ENCODE measurements at places on chromosomes 5 and 9.

DNA sequence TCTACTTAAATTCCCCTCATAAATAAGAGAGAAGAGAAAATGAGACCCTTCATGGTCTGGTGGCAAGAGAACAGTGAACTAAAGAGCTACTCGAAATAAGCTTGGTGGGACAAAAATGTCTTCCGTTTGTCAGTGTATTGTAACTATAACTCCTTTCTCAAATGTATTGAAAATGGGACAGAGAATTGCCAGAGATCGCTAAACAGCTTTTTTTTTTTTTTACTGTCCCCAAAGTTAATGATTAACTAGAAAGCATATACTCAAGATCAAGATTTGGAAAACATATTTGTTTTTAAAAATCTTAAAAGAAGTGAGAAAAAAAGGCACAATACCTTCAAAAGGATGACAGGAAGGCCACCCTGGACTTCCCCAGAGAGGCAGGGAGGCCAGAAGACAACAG lies 206.4 kb upstream of the CTNND2 start:
- no peak for DNase-seq

- DNase-seq = no peak
These were observed 75.3 kb downstream of the NMUR2 start for GRCh38 chr5:152329761-152330283.

DNA sequence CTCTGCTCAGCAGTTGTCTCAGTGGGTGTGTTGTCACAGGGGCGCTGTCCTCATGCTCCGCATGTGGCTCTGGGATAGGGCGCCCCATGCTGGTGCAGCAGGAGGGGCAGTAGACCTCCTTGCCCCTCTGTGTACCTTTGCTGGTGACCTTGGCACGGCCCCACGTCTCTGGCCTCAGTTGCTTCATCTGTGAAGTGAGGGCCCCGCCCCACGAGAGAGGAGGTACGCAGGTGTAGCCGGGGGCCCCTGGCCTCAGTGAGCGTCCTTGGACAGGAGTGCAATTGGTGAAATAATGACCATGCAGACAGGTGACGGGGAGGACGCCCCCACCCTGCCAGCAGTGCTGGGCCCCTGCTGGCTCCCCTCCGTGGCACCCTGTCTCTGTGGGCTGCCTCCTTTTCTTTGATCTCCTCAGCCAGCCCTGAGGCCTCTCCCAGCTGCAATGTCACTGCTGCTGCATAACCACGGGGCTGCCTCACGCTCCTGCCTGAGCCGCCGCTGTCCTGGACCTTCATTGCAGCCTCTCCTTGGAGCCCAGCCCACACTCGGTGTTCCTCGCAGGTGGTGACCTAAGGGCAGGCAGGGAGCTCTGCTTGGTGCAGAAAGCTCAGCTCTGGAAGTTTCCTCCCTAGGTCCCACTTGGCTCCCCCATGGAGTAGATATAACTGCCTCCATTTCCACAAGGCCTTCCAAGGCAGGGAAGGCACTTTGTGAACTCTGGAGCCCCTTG lies 57.3 kb downstream of the PHF2 start:
- no peak for DNase-seq

DNA sequence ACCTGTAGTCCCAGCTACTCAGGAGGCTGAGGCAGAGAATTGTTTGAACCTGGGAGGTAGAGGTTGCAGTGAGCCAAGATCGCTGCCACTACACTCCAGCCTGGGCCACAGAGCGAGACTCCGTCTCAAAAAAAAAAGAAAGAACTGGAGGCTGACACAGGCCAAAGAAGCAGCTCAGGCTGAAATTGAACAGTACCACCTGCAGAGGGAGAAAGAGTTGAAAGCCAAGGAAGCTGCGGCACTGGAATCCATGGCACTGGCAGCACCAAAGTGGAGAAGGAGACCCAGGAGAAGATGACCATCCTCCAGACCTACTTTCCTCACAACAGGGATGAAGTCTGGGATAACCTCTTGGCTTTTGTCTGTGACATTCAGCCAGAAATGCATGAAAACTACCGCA lies 11.3 kb upstream of the TMEM141 start:
- DNase-seq = no peak

- DNase-seq = peak; percentile 89
These were observed 88.6 kb upstream of the AGXT2 start for GRCh38 chr5:35136386-35136785.

GRCh38 chr5:52903142-52903541 lies 86.0 kb upstream of the ITGA2 start:
- DNase-seq = no peak

- DNase-seq = no peak
These were observed 637.2 kb upstream of the ITGA1 start for GRCh38 chr5:52150501-52150900.

- DNase-seq = no peak
These were observed 16.8 kb downstream of the SLC46A2 start for GRCh38 chr9:112873773-112874405.

- peak; percentile 93 for DNase-seq
These were observed 339.4 kb downstream of the PRELID2 start for GRCh38 chr5:145495741-145496140.

DNA sequence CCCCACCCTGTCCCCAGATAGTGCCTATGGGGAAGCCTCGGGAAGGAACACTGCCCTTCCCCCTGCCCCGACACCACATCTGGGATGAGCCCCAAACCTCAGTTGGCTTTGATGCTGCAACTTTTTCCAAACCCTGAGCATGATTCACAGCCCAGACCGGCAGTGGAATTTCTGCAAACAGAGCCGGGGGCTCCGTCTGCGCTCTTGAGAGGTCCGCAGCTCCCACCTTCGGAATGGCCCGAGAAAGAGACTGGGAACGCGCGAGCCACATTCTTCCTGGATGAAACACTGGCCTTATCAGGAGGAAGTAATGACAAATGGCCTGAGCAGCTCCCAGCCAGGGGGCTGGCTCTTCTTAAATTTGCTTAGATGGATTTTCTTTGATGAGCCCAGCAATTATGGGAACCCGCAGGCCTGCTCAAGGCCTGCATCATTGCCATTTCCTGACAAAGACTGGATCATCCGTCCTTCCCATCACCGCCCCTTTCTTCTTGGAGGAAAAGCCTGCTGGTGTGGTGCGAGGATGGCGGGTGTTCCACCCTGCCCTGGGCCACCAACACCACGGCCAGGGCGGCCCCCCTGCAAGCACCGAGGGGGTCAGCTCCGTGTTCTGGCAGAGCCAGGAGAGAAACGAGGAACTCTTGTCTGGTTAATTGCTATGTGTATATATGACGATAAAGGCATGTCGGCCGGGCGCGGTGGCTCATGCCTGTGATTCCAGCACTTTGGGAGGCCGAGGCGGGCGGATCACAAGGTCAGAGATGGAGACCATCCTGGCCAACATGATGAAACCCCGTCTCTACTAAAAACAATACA lies 38.8 kb upstream of the COL5A1 start:
- peak; percentile 90 for DNase-seq

- no peak for DNase-seq
These were observed 10.7 kb downstream of the IL4 start for GRCh38 chr5:132684491-132684890.

- no peak for DNase-seq
These were observed 82.6 kb downstream of the GALNT10 start for GRCh38 chr5:154273028-154273617.

- DNase-seq = peak; percentile 87
These were observed 35.4 kb upstream of the GDNF start for GRCh38 chr5:37875051-37875787.

GRCh38 chr9:2691626-2692025 lies 25.7 kb upstream of the KCNV2 start:
- DNase-seq = no peak

- no peak for DNase-seq
These were observed 156.3 kb upstream of the FST start for GRCh38 chr5:53323943-53324642.

- peak; percentile 11 for DNase-seq
These were observed 30.9 kb upstream of the SREK1 start for GRCh38 chr5:66113160-66113559.

GRCh38 chr9:8713149-8713810 lies 913.7 kb upstream of the DMAC1 start:
- no peak for DNase-seq

DNA sequence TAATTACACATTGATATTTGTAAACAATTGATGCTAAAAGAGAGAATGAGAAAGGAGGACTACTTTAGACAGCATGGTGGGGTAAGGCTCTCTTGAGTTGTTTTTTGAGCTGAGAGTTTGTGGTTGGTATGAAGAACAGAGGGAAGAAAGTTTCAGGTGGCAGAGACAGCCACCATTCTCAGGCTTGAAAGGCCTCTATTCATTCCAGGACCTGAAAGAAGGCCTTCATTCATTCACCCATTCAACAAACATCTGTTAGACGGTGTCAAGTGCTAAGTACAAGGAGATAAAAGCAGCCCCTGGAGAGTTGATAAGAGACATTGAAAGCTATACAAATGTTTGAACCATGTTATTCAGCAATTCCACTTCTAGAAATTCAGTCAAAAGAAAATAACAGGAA lies 21.7 kb upstream of the ADAM19 start:
- DNase-seq = no peak

- DNase-seq = no peak
These were observed 87.8 kb downstream of the ZNF618 start for GRCh38 chr9:113963696-113964494.

GRCh38 chr5:129951039-129951438 lies 46.8 kb downstream of the CHSY3 start:
- DNase-seq = no peak

DNA sequence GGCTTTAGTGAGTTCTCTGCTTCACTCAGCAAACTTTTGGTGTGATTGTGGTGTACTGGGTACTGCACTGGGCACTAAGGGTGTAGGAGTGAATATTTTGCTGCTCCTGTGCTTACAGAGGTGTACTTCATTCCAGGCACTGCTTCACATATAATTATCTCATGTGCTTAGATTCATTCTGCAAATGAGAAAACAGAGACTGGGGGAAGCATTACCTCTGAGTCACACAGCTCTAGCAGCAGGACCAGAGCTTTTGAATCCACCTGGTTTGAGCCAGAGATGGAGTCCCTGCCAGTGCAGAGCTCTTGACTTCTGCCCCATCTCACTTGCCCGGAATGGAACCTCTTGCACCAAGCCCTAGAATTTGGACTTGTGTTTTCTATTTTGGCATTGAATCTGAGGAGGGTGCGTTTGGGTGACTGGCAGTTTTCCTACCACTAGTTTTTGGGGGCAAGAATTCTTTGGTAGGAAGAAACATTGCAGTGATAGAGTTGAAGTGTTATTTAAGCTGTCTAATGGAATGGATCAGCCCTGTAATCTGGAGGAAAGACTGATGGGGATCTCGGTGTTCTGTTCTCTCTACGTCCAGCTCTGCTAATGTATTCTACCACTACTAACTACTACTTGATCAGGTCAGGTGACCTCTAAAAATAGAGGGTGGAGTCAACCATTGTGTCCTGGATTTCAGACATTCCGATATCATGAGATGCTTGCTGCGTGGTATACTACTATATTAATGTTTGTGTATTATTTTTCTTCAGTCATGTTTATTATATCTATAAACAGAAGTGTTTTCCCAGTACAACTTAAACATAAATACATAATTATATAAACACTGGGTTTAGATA lies 2.5 kb downstream of the ARHGAP26 start:
- DNase-seq = no peak

GRCh38 chr5:102536323-102536928 lies 37.6 kb upstream of the SLCO6A1 start:
- no peak for DNase-seq

DNA sequence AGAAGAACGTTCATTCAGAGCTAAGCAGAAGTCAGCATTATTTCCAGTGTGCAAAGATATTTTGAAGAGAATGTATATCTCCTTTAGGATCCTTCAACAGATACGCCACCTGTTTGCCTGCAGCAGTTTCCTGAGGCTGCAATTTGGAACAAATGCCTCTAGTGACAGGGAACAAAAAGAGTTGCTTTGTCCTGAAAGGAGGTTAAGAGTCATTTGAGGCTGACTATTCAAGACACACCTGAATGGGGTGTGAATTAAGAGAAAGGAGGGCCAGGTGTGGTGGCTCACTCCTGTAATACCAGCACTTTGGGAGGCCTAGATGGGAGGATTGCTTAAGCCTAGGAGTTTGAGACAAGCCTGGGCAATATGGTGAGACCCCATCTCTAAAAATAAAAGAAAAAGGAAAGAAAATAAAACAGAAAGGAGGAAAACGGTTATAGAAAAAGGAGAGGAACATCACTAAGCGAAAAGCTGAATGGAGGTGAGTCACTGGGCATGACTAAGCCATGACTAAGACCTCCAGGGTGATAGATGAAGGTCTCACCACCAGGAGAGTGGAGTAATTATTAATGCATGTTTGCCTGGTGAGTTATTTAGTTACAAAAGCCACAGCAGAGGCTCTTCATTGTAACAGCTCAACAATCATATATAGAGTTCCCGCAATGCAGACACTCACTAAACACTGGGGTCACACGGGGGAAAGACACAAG lies 255.2 kb upstream of the TNC start:
- DNase-seq = peak; percentile 89

DNA sequence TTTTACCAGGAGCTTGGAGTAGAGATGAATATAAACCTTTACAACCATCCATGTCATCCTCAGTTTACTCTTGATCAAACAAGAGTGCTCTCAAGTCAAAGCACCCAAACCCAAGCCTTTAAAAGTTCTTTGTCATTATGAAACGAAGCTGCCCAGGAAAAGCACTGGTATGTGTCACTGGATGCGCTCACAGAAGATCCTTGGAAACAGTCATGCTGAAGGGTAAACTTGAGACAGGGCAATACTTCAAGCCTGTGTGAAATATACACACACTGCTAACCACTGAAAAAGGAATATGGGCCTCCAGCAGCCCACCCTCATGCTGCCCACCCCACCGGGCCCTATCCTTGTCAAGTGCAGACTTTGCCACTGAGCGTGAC lies 84.5 kb downstream of the PRRT1B start:
- DNase-seq = no peak

DNA sequence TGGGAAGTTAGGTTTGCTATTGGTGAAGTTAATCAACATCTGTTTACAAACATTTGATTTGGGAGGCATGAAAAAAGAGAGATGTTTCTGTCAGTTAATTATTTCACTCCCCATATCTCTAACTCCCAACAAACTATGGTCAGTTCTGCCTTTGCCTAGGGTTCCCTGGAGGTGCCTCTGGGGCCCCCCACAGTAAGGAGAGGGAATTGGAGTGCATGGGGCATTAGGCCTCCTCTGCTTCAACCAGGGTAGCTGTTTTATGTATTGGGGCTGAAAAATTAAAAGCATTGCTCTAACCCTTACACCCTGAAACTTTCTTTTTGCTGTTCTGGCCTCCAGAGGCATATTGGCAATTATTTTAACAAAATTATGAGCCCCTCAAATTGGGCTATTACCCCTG lies 32.3 kb downstream of the RUSC2 start:
- no peak for DNase-seq

DNA sequence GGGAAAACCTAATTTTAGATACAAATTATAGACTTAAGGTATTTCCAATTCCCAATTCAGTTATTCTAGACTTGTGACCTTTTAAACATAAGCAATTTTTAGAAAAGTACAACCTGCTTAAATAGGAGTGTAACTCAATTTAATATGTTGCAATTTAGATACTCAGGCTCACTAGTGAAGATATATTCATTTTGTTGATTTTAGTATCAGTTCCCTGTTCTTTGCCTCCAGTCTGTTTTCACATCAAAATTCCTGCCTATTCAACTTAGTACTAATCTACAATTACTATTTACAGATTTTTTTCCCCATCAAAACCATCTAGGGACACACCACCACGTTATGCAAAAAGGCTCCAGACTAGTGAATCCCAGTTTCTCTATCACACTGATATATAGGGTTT lies 30.4 kb downstream of the PWWP2A start:
- no peak for DNase-seq

GRCh38 chr5:121031491-121031890 lies 567.4 kb downstream of the PRR16 start:
- DNase-seq = no peak

GRCh38 chr5:7518947-7519560 lies 123.1 kb downstream of the ADCY2 start:
- no peak for DNase-seq

Measured in skeletal muscle cell (primary cell).